MG63 (cell line): ENCODE measurements at places on chromosomes 7 and 10.
A peak's percentile ranks its signal among the peaks of the same experiment; 100 is the strongest.

DNA sequence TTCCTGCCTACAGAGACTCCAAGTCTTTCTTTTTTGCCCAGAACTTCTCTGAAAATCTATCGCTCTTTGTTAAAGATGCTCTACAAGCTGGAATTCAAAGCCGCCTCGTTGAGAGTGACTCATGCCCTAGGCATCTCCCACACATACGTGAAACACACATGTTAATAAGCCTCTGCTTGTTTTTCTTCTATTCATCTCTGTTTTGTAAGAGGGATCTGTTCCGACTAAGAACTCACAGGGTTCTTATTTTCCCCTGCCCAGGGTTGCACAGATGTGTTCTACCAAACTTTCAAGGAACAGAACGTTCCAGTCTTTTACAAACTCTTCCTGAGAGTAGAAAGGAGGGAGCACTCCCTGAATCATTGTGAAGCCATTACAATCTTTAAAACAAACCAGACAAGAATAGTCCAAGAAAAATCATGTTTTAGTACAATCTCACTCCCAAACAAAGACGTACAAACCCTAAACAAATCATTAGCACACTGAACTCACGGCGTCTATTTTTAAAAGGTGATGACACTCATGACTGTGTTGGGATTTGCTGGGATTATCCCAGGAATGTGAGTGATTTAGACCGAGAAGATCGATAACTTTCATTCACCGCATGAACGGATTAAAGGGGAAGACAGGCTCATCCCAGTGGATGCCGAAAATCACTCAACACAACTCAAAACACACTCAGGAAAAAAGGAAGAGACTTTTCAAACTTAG lies 55.3 kb upstream of the INPP5A start:
- peak; percentile 71 for DNase-seq

DNA sequence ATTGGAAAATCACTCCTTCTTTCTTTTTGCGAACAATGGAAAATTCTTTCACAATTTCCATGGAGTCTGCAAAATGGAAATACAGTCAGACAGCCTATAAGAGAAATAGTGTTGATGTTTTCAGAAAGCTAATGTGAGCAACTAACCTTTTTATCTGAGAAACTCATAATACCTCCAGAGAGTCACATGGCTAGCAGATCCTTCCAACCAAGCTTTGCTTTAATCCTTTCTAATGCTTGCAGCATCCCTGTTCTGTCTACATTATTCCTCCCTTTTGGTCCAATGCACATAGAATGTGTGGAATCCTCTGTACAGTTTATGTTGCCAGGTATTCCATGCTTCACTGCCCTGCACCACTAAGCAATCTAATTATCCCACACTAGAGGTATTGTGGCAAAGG lies 717.5 kb upstream of the LRRN3 start:
- no peak for DNase-seq

- DNase-seq, result no peak
Measured at GRCh38 chr7:108132551-108133265, 2.5 kb upstream of the LAMB4 start.

DNA sequence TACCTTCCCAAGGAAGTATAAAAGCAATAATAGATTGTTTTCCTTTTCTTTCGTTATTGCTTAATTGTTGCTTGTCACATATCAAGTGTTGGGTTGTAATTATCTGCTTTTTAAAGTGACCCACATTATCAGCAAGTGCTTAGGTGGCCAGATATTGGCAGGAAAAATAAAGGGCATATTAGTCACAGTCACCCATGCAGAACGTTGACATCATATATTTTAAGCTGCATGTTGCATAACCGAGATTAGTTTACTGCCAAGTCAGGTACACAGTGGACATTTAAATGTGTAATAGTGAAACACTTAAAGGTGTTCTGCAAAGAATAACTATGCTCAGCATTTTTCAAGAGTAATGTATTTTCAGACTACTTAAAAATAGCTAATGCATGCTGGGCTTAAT lies 11.4 kb downstream of the NEBL start:
- DNase-seq, result no peak

DNA sequence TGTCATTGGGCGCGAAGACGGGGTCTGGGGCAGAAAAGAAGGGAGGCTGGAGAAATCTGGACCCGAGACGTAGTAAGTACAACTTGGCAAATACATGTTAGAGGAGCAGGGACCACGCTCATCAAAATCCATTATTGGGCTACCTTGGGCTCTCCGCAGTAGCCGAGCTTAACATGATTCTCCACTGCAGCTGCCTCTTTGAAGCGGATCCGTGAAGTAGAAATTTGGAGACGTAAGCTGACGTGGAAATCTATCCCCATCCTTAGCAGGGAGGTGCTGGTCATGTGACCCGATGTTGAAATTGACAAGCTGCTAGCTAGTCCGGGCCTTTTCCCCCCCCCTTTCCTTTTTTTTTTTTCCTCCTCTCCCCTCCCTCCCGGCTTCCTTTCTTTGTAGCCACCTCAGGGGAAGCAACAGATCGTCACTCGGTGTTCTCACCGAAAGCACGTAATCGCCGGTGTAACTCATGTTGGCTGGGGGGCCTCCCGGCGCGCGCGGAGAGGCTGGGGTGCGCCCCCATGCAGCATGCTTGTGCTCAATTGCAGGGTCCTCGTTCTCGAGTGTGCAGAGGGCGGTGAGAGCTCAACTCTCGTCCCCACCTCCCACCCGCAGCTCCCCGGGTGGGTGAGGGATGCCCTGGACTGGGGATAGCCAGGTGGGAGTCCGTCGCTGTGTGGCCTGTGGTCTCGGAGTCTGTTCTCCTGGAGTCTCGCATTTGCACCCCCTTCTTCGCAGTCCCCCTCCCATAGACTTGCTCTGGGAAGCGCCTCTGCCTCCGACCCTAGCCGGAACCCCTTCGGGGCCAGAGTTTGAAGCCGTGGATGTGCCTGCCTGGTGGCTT lies at the start of gene HOXA11:
HOXA11 (minus strand) TSS at position 220 of the 841 bp plus-strand sequence; CDS start at position 132, 88 bp downstream.
- no peak for DNase-seq

GRCh38 chr7:173209-173918 lies 19.0 kb upstream of the FAM20C start:
- DNase-seq, result no peak

DNA sequence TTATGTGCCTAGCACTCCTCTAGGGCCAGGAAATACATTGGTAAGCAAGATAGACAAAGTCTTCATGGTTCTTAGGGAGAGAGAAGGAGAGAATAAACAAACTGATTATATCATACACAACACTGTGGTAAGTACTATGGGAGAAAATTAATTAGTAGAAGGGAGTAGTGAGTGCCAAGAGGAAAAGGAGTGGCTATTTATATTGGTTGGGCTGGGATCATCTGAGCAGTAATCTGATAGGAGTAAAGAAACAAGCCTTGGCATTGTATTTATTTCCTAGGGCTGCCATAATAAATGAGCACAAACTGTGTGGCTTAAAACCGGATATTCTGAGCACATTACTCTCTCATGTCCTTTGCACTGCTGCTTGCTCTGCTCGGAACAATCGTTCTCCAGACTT lies 158.1 kb upstream of the PHF14 start:
- no peak for DNase-seq

DNA sequence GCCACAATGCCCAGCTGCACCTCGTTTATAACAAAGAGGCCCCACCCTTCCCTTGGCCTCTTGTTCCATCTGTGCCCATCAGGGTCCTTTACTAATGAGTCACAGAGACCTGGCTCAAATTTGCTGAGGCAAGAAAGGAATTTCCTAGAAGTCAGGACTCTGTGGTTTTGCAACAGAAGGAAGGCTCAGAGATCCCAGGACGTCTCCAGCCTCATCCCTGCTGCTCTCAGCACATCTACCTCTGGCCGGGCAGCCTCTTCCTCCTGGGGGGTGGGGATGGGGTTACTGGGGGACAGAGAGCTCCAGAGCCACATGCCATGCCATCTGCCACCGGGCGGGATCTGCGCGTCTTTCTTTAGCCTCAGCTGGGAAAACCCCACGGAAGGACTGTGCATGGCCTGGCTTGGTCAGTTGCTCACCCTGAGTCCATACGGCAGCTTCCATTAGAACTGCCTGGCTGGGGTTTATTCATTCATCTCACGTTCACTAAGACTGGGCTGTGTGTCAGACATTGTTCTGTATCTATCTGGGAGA lies 41.9 kb upstream of the PSMG3 start:
- DNase-seq, result peak; percentile 88
